Caudate nucleus (tissue), 63 donors: ENCODE measurements at places on chromosomes 3 and 15.

GRCh38 chr3:42730294-42730693 lies 27.7 kb upstream of the HHATL start:
- no peak for DNase-seq

DNA sequence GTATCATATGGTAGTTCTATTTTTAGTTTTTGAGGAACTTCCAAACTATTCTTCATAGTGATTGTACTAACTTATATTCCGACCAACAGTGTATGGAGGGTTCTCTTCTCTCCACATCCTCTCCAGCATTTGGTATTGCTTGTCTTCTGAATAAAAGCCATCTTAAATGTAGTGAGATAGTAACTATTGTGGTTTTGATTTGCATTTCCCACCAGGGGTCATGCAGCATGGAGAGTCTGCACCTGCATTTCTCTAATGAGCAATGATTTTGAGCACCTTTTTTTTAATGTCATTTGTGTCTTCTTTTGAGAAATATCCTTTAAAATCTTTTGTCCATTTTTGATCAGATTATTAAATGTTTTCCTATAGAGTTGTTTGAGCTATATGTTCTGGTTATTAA lies 718.5 kb downstream of the ZBBX start:
- DNase-seq = no peak

GRCh38 chr15:64813075-64813474 lies 12.4 kb downstream of the PIF1 start:
- no peak for DNase-seq

- no peak for DNase-seq
These were observed 36.4 kb upstream of the FSTL1 start for GRCh38 chr3:120487191-120487650.

DNA sequence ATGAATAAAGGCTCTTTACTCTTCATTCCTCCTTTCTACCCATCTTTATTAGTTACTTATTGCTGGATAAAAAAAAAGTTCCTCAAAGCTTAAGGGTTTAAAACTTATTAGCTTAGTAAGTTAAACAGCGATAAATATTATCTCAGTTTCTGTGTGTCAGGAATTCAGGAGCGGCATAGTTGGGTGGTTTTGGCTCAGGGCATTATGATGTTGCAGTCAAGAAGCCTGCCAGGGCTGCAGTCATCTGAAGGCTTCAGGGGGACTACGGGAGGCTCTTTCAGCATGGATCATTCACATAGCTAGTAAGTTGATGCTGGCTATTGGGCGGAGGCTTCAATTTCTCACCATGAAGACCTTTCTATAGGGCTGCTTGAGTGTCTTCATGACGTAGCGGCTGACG lies 1.9 kb upstream of the DLG1 start:
- no peak for DNase-seq

GRCh38 chr3:126349611-126350501 lies 7.4 kb downstream of the KLF15 start:
- no peak for DNase-seq

- DNase-seq = no peak
These were observed 3.4 kb downstream of the KLF15 start for GRCh38 chr3:126353694-126354321.

- DNase-seq = no peak
These were observed 1340.5 kb downstream of the ROBO1 start for GRCh38 chr3:78427303-78427702.
